Pons (tissue), 1 donor: ENCODE measurements at places on chromosomes 4 and X.
A peak's percentile ranks its signal among the peaks of the same experiment; 100 is the strongest.

DNA sequence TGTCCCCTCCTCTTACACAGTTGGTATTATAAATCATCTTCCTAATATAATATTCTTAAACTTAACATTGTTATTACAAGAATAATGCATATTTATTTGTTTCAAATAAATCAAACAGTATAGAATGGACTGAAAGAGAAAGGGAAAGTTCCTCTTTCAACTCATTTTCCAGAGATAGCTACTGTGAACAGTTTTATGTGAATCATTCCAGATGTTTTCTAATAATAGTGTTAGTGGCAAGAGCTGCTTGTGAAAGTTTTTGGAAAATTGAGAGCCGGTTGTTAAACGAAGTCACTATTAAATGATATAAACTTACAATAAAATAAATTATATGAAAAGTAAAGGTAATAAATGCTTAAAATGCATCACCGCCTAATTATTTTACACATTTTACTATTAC is 14.6 kb downstream of the TMSB4X start:
- no peak for DNase-seq

GRCh38 chr4:167177925-167178324 is 56.4 kb downstream of the SPOCK3 start:
- peak; percentile 49 for DNase-seq

- no peak for DNase-seq
Observed at GRCh38 chr4:101345271-101345595, 2.1 kb downstream of the PPP3CA start.

DNA sequence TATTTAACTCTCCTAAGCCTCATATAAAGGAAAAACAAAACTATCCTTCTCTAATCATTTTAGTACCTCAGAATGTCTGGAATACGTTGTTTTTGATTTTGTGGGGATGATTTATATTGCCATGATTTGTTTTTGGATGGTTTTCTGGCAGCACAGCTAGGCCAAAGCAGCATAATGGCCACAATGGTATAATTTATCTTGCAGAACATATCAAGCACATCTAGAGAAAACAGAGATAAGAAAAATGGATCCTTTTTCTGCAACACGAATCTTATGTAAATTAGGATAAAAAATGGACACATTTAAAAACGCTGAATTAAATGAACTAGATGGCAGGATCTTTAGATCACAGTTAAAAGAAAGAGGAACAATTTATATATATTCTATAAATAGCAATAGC is 269.9 kb upstream of the FAT4 start:
- DNase-seq, result no peak

GRCh38 chrX:54067766-54068165 is 23.5 kb upstream of the PHF8 start:
- DNase-seq, result no peak

DNA sequence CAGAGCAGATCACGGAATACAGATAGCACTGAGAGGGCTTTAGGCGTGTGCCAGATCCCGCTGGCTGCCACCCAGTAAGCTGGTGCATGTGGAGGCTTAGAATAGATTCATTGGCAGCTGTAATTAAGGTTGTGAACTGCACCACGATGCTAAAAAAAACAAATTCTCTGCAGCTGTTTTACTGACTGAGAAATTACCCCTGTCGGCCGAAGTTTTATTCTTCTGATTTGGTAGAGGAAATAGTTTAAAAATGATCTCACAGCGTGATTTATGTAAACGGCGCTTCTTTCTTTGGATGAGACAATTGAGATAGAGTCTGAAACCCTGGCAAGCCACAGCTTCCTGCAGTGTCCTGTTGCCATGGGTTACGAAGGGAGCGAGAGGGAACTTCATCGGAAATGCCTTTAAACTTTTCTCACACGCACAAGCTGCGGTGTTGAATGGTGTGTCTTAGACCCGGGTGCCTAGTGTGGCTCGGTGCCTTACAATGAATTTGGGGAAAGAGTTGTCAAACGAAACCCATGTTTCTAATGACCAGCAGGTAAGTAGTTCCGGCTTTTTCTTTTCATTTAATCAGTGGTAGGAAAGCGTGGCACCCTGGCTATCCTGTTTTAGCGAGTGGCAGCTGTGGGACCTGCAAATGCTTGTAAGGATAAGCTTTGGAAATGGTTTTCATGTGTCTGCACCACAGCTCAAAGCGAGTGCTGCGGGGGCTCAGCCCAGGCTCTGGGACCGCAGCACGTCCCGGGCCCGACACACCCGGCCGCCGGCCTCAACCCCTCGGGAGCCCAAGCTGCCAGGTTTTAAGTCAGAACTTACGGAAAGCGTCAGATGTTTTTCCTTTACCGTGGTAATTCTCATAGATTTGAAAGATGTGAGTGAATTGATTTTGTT is 71.7 kb upstream of the HGFAC start:
- peak; percentile 71 for DNase-seq

GRCh38 chr4:142901166-142901662 is 55.1 kb upstream of the INPP4B start:
- no peak for DNase-seq

DNA sequence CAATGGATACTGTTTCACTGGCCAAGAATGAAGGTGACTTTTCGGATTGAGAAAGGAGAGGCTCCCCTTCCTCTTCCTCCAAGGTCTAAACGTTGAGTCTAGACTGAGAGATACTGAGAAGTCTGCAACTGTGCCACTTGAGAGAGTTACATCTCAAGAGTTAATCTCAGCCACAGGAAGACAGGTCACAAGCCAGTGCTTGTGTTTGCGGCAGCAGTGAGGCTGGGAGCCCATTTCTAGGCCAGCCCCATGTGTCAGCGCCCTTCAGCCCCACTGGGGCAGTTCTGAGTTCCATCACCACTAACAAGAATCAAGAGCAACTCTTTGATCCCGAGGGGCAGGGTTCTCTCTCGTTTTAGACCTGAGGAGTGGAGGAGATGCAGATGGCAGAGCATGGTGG is 7.3 kb upstream of the SEC24D start:
- DNase-seq, result no peak
